ENCODE measurements at places on chromosomes 11 and 22. TPM values are rescaled to one million over a fixed set of nuclear protein-coding genes. Genes with fewer than 3 reads are reported as not detected.

OR5P2 gene
- not detected for total RNA-seq

TESMIN gene
- total RNA-seq = 10.8 TPM

SLC17A6 gene
- not detected for total RNA-seq

KRTAP5-1 gene
- total RNA-seq = not detected

DNA sequence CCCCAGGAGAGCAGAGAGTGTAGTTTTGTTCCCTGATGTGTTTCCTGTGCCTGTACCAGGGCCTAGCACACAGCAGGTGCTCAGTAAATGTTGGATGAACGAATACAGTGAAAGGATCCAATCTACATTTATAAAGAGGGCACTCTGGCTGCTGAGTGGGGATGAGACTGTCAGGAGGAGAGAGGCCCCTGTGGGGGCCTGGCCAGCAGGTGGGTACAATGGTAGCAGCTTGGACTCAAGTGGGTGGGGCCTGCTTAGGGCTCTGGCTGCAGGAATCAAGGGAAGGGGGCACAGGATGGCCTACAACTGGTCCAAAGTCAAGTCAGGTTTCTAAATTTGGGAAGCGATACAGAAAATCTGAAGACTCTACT lies 156.6 kb upstream of the GRK3 start:
- DNase-seq = no peak

DNA sequence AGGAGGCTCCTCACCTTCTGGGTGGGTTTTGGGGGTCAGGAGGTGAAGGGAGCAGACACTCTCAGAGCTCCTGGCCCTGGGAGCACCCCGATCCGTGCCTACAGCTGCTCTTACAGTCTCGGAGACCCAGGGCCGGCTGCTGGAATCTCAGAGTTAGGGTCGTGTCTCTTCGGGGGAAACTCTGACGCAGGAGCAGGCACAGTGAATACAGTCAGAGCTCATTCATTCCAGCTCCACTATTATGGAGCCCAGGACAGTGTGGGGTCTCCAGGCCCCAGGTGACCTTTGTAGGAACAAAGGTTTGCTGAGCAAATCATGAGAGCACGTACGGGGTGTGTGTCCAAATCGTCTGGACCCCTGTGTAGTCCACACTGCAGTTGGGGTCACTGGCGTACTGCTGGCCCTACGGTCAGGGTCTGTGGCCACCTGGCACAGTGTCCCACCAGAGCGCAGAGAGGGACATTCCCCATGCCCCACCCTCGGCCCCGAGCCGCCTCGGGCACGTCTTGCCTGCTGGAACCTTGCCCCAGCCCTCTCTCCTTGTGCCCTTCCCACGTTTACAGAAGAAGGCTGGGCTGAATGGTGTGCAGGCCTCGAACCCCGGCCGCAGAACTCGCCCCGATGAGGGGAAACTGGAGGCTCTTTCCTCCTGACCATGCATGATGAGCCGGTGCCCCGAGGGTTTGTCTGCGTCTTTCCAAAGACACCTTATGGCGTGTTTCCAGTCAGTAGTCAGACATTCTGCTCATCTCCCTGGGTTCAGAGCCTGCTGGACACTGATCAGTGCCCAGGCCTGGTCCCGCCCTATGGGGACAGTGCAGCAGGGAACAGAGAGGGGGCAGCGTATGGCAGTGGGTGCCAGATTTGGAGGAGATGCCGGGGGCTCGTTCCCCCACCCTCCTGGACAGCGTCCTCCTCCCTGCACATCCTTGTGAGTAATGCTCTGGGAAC lies 1166.6 kb downstream of the BRD1 start:
- DNase-seq = no peak

- DNase-seq = no peak
Observed at GRCh38 chr11:111466615-111467014, 45.6 kb downstream of the BTG4 start.

DNA sequence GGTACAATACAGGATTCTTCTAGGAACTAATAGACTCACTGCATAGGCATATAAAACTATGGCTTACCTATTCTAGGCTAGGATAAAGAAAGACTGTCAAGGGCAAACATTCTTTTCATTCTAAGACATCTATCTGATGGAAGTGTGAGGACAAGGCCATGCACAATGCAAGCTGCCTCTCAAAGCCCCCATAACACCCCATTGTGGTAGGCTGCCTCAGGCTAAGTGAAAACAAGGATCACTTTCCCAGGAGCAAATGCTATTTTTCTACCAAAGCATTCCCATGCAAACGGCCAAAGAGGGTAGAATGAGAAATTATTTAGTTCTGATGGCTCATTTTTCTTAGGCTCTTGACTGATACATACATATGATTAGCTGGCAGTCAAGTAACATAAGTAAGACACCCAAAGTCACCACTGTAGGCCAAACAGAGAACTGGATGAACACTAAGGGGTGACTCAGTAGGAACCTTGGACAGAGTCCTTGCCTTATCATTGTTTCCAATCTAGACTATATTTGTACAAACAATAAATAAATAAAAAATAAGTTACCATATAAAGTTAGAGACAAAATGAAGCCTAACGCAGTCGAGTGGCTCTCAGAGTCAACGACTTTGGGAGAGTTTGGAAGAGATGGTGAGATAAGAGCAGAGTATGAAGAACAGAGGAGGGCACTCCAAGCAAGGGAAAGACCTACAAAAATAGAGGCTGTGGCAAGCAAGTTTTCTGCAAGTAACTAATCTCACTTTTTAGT lies 303.6 kb downstream of the SBF2 start:
- no peak for DNase-seq

- DNase-seq = no peak
Observed at GRCh38 chr11:84541731-84542340, 1085.3 kb downstream of the DLG2 start.

- no peak for DNase-seq
Observed at GRCh38 chr11:19802773-19803293, 90.2 kb downstream of the NAV2 start.

DNA sequence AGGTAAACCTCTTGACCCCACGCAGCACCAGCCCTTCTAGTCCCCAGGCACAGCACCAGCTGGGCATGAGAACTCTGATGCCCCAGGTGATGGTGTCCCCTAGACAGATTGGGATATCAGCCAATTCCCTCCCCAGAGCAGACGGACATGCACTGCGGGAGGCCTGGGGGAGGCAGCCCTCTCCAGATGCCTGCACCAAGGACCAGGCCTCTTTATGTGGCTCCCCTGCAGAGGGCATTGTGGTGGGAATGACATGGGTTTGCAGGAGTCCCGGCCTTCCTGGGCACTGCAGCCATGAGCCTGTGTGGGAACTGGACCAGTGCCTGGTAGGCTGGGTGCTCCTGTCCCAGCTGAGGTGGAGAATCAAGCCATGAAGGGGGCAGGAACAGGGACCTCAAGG lies 25.9 kb downstream of the PPM1F start:
- no peak for DNase-seq

DNA sequence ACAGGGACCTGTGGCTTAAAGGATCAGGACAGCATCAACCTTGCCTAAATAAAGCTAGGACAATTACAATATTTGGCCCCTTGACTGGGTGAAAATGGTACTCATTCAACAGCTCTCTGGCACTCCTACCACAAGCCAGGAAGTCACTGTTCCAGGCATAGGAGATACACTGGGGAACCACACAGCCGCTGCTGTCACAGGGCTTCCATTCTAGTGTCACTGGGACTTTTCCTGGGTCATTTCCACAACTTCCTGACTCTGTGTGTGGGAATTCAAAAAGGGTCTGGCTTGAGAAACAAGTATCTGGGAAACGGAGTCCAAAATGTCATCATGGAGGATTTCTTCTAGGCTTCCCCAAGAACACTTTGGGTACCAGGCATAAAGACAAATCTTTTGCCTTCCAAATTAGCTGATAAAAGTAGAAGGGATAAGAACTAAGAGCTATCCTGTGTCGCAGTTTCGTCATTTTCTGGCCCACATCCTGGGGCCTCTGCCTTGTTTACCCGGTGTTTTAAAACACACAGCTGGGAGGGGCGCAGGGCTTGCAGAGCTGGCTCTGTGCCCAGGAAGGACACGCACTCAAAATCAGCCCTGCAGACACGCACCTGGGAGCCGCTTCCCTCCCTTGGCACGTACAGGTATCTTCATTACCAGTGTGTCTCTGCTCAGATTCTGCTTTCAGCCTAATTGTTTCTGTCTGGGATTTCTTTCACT lies 38.0 kb downstream of the TMEM45B start:
- DNase-seq = no peak

- no peak for DNase-seq
Observed at GRCh38 chr22:45948081-45948648, 28.8 kb downstream of the WNT7B start.

GRCh38 chr22:35539910-35540594 lies 579 bp upstream of the RASD2 start:
- no peak for DNase-seq

- no peak for DNase-seq
Observed at GRCh38 chr11:74123008-74123448, 47.8 kb downstream of the C2CD3 start.
